NCI-H1105 treated with DMSO at 0.1 percent for 48 hours (cell line): ENCODE measurements at places on chromosomes 2 and 18.

DNA sequence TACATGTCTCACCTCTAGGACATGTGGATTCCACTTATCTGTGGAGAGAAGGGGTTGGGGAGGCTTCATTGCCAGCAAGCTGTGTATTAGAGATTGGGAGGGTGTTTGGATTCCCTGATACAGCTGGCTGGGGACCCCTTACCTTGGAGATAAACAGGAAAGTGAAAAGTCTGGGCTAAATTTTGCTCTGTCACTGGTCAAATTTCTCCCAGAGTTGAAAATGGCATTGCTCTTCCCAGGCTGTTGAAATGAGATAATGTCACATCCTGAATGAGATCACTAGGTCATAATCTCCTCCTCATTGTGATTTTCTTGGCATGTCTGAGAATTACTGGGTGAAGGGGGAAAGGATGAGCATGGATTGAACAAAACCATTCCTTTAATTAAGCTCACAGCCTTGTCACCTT, 265.0 kb upstream of the PARD3B start:
- no peak for DNase-seq

DNA sequence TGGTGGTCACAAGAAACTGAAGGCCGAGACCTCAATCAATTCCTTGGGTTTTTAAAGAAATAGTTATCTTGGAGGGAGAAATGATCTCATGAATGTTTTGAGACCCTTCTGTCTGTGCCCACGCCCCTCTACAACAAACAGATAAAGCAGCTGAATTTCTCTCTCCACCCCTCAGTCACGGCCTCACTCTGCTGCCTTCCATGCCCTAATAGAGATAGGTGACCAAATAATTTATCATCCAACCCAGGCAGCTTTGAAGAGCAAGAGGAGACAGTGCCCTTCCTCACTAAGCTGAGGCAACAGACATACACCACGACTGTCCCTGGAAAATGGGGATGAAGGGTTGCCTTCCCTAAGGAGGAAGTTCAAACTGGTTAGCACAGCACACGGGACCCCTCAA, 71.2 kb downstream of the LBH start:
- no peak for DNase-seq

DNA sequence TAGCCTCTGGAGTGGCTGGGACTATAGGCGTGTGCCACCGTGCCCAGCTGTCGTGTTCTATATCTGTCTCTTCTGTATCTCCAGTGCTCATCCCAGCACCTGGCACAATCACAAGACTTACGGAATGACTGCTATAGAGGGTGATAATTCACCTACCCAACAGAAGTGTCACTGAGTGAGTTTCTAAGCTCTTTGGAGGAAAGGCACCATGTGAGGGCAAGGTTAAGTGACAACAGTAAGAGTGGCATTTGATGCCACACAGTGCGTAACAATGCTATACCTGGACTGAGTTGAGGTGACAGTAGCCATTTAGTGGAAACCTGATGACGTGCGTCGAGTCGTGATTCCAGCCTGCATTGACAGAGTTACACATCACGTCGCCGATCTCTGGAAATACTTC, 89.0 kb downstream of the KCTD1 start:
- no peak for DNase-seq

GRCh38 chr2:5592916-5593315, 99.3 kb upstream of the SOX11 start:
- no peak for DNase-seq

DNA sequence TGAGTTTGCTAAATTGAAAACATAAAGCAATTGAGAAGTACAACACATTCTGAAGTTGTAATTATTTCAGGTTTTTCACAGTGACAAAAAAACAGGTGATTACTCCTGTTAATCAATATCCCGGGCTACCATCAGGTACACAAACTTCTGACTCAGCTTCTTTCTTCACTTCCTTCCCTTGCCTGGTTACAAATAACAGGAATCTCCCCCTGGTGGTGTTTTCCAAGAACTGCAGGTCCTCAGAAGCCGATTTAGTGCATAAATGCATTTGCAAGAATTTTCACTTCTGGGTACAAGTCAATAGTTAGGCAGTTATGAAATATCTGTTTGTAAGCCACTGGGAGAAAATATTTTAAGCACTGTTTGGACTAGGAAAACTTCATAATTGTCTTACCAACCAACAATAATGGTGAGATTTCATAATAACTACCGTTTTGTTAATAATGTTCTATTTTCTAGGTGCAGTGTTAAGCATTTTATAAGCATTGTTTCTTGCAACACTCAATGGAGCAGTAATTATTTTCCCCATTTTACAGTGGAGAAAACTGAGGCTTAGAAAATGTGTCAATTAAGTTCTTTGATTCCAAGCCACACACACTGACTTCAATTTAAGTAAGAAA, 12.4 kb upstream of the GMCL1 start:
- peak; percentile 73 for DNase-seq

DNA sequence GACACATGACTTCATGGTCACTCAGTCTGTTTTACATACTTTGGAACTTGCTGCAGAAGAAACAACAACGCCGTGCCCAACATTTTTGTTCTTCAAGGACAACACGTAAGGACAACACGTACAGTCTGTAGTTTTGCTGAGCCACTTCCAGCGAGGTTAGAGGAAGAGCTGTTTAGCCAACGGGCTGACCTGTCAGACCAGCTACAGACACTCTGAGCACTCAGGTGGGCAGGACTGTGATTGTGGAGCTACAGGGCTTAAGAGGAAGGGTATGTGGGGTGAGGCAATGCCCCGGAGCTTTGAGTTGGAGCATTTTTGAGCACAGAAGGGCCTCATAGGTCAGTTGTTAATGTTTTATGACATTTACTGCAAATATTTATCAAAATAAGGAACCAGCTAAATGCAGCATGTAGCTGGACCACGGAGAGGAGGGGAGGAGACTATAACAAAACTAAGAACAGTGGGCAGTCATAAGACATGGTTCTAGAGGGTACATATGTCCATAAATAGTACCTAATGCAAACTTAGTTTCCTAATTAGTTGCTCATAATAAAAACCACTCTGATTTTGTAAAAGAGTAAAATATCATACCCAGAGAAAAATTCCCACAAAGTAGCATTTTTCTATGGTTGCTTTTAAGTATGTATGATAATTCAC, 26.3 kb upstream of the NPC1 start:
- no peak for DNase-seq

DNA sequence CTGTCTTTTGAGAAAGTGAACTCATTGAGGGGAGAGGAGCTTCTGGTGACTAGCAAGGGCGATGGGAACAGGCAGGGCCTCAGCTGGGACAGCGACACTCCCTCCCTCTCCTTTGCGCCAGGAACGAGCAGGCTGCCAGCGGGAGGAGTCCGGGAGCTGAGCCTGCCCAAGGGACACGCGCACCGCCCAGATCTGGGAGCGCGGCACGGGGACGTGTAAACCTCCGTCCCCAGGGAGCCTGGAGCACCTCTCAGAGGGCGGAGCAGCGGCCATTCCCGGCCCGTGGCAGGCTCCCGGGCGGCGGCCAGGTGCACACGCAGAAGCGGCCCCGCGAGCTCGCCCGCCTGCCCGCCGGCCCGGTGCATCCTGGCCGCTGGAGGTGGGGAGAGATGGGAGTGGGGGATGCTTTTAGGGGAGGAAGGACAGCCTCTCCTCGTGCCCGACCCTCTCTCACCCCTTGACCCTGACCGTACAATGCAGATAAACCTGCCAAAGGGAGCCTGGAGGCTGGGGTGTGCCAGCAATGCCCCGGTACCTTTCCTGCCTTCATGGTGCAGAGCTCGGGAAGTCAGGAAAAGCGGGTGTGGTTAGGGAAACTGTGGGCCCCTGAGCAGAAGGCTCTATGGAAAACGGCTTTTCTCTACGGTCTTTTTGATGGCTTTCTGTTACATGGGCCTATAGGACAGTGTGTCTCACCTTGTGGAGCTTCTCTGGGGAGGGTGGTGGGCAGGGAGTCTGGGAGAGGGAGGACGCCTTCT, 2.2 kb downstream of the AQP4 start:
- DNase-seq, result peak; percentile 87

DNA sequence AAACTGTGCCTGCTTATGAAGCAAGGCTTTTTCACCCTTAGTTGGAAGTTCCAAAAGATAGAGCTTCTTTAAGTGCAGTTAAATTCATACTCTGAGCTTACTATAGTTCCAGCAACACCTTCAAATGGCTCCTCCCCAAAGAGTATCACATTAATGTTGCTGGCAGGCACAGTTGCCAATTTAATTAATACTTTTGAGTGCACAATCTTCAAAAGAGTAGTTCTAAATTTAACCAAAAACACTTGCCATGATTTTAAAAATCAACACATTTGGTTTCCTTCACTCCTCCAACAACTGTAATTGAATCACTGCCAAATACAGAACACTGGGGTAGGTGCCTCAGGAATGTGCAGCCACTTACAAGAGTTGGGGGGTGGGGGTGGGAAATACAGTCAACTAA, 150.6 kb upstream of the UBE2E3 start:
- DNase-seq, result no peak

DNA sequence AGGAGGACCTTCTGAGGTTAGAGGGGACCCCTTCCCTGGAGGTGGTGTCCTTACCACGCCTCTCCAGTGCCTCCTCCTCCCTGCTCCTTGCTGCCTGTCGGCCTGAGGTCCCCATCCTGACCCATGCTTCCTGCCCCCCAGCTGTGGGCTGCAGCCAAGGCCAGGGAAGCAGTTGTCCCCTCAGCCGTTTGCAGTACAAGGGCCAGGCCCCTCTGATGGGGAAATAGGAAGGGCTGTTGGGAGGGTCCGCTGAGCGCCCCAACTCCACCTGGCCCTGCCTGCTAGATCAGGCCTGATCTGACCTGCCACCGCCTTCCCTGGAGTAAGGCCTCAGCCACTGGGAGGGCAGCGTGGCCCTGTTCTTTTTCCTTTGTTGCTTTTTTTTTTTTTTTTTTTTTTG, 219.8 kb downstream of the KLHL29 start:
- DNase-seq, result no peak

DNA sequence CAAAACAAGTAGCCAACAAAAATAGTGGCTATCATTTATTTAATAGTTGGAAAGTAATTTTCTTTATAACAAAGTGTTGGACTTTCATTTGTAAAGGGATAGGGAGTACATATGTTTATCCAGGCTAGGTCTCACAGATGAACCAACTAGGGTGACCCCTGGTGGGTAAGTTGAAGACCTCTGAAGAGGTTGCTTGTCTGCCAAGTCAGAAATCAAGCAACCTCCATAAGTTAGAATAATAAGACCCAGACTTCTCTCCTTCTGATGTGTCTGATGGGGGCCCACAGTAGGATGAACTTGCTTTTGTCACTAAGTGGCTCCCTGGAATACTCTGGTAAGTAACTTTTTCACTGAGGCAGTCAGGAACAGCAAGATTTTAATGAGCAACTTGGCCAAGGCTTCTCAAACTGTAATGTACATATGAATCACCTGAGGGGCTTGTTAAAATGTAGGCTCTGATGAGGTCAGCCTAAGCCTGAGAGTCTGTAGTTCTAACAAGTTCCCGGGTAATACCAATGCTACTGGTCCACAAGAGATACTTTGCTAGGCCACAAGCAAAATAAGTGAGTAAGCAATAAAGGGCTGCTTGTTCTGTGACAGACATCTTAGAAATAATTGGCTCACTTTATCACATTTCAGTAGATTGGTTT, 319.6 kb downstream of the PIK3C3 start:
- DNase-seq, result peak; percentile 46

GRCh38 chr2:176106581-176107539, at the start of gene HOXD11:
Gene HOXD11 (plus strand): TSS chr2:176107280. CDS start chr2:176107356, 76 bp downstream.
- peak; percentile 89 for DNase-seq

- DNase-seq, result no peak
Measured at GRCh38 chr2:128789776-128790455, 471.2 kb upstream of the HS6ST1 start.

- DNase-seq, result no peak
Measured at GRCh38 chr2:107128381-107128780, 242.4 kb upstream of the ST6GAL2 start.

- DNase-seq, result no peak
Measured at GRCh38 chr2:174788291-174788929, 24.1 kb upstream of the CHRNA1 start.

- DNase-seq, result no peak
Measured at GRCh38 chr2:3189076-3189591, 188.5 kb downstream of the EIPR1 start.

DNA sequence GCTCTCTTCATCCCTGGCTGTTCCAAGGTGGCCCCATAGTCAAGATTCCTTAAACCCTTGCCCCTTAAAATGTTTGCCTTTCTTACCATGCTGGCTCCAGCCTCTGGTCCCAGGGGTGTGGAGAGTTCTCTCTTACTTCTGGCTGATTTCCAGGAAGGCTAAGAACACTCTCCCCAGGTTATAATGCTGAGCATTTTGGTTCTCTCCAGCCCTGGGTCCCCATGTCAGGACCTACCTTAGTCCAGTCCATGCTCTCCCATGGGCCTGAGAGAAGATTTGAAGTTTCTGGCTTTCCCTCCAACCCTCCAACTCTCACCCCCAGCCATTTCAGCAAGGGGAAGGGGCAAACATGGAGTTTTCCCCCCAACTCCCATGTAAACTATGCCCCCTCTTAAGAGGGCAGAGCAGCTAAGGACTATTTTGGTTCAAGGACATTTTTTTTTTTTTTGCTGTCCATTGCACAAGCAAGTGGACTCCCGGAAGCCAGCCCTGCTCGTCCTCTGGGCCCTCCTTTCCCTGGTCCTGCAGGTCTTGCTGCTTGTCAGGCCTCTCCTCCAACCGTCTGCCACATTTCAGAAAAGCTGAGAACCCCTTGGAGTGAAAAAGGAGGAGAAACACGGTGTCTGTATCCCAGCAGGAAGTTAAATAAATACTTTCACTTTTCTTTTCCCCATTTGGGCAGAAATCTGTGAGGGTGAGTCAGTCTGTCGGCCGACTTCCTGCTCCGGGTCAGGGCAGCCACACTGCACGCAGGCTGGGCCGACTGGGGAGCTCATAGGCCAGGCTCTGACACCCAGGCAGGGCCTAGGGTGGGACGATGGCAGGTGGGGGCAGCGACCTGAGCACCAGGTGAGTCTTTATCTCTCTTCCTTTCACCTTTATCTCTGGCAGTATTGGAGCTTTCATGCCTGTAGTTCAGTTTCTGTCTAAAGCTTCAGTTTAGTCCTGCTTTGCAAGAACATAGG, at the start of gene SP140L:
SP140L (plus strand) TSS at position 741 of the 965 bp plus-strand sequence; CDS start at position 818, 77 bp downstream.
- DNase-seq, result no peak

GRCh38 chr2:239162976-239163687, 237.7 kb downstream of the HDAC4 start:
- no peak for DNase-seq

- DNase-seq, result no peak
Measured at GRCh38 chr18:51712821-51713220, 515.3 kb upstream of the MEX3C start.

- DNase-seq, result no peak
Measured at GRCh38 chr2:124973396-124973795, 948.3 kb downstream of the CNTNAP5 start.
